Motor neuron (in vitro differentiated cells): ENCODE measurements at places on chromosomes 6 and 20. TPM values are rescaled to one million over a fixed set of nuclear protein-coding genes. Genes with fewer than 3 reads are reported as not detected.

GRCh38 chr20:63194007-63194796 lies 21.7 kb downstream of the YTHDF1 start:
- ATAC-seq: peak; percentile 45

GRCh38 chr6:31345026-31345730 lies 11.8 kb downstream of the HLA-B start:
- no peak for ATAC-seq

- no peak for ATAC-seq
These were observed 904.5 kb downstream of the GRIK2 start for GRCh38 chr6:102298051-102298450.

PPP1R3D gene
- total RNA-seq: 7.9 TPM in 2 replicates

RIPOR2 gene
- 7.8 and 8.0 TPM in 2 replicates for total RNA-seq
